Stimulated activated effector memory CD8-positive, alpha-beta T cell treated with anti-CD3 and anti-CD28 coated beads, Interleukin-12 subunit alpha, Interleukin-12 subunit beta, amount 100 ng/mL, for 72 hours (primary cell): ENCODE measurements at places on chromosomes 11 and 22.
A peak's percentile ranks its signal among the peaks of the same experiment; 100 is the strongest.

DNA sequence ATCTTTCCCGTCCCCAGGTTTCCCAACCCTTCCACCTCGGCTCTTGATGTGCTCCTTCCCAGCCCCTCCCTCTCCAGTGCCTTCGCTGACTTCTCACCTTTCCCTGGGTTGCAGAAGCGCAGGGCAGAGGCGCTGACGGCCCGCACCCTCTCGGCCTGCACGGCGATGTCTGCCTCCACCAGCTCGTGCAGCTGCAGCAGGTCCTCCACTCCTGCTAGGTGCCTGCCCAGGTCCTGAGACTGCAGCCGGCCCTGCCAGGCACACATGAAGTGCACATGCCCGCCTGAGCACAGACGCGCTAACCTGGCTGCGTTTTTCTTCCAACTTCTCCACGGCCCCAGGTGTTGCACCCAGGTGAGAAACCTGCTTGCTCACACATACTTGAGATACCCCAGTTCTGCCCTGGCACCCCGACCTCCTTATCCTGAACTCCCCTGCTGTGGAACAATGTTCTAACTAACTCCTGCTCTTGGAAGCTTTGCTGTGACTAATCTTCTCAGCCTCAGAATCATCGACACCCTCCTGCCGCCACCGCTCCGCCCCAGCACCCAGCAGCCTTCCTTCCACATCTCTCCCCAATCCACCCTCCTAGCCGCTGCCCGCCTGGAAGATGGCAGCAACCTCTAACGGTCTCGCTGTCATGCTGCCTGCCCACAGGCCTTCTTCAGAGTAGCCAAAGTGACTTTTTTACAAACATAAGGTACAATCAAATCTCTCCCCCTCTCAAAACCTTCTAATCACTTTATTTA lies 23.3 kb downstream of the SPTBN2 start:
- DNase-seq = no peak

GRCh38 chr11:121385688-121386087 lies 66.4 kb upstream of the SORL1 start:
- no peak for DNase-seq

DNA sequence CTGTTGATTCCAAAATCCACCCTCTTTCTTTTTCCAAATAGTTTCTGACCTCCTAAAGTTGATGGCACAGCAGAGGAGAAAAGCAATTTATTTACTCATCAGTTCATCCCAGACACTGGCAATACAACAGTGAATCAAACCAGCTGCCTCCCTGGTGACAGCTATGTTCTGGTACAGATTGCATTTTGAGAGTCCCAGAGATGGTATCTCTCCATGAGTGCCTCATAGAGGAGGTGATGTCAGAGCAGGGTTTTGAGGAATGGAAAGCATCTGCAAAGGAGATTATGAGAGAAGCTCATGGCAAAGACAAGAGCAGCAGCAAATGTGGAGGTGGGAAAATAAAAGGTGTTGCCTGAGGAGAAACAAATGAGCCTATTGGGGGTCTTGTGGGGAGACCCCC lies 377.2 kb downstream of the MN1 start:
- DNase-seq = no peak

DNA sequence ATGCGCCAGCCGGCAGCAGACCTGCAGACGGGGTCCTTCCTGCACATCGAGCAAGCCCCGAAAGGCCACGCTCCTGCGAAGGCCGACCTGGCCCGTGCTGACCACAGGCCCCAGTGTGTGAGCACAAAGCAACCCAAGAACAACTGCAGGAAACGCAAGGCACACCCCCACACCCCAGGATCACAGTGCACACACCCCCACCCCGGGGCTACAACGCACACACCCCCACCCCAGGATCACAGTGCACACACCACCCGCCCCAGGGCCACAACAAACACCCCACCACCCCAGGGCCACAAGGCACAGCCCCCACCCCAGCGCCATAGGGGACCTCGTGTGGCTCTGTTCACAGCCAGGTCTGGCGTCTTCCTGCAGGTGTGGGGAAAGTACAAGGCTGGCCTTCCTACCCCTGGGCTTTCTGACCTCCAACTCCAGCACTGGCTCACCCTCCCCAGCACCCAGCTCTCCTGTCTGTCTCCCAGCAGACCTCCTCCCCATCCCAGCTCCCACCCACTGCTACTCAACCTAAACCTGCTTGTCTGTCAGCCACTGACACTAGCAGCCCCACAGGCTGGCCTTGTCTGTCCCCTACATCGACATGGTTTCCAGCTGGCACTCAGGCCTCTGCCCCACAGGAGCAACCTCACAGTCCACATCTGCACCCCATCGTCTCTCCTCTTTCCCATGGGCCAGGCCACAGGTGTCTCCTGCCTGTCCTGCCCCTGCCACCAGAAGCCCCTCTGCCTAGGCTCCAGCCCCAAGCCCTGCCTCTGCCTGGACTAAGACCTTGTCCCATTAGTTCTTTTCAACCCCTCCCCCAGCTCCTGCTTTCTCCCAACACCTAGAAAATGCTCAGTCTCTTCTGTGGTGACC lies 20.5 kb upstream of the EFCAB6 start:
- DNase-seq = no peak

DNA sequence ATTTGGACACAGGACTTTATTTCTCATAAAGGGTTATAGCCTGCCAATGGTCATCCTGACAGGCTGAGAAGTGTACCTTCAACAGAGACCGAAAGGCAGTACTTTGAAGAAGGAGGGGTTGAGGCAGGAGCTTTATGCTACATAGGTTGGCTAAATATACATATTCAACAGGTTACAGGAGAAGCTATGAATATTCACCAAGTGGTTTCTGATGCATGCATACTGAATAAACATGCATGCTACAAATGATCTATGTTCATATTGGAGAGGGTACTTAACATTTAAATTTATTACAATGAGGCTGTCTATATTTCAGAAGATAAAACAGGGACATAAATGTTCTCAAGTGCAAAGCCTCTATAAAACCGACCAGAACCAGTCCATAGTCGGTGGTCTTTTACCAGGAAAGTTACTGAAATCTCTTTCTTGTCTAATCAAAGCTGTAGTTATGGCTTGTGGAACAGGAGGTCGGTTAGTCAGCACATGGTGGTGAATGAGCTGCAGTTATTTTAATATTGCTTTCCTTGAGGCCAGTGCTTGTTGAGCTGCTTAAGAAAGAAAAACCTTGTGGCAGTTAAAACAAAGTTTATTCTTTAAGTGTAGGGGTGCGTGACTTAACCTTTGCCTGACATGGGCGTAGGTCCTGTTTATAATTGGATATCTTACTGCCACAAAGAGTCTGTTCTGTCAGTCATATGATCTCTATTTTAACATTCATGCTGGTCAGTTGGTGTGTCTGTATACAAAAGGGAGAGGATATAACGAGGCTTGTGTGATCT lies 19.5 kb downstream of the CNTF start:
- no peak for DNase-seq

- DNase-seq = no peak
These were observed 1459.4 kb upstream of the TENM4 start for GRCh38 chr11:80900265-80900664.

- DNase-seq = no peak
These were observed 63.6 kb upstream of the TIMP3 start for GRCh38 chr22:32737811-32738497.

DNA sequence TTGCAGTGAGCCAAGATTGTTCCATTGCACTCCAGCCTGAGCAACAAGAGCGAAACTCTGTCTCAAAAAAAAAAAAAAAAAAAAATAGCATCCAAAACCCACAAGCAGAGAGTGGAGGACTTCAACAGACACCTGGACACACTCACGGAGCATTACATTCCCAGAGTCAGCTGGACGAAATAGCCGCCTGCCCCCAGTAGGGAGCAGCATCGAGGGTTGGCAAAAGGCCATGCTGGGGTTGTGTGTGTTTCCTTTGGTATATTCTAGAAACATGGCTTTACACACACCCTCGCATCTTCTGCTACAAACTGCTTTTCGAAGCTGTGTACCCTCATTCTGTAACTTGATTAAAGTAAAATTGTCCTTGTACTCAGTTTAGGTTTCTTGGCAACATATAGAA lies 5.3 kb downstream of the ADA2 start:
- DNase-seq = no peak

GRCh38 chr11:75925785-75926164 lies 110.8 kb downstream of the UVRAG start:
- DNase-seq = no peak

- DNase-seq = no peak
These were observed 4.8 kb downstream of the TRIM3 start for GRCh38 chr11:6468712-6469495.

- no peak for DNase-seq
These were observed 73.6 kb downstream of the MICAL3 start for GRCh38 chr22:17950651-17951214.

DNA sequence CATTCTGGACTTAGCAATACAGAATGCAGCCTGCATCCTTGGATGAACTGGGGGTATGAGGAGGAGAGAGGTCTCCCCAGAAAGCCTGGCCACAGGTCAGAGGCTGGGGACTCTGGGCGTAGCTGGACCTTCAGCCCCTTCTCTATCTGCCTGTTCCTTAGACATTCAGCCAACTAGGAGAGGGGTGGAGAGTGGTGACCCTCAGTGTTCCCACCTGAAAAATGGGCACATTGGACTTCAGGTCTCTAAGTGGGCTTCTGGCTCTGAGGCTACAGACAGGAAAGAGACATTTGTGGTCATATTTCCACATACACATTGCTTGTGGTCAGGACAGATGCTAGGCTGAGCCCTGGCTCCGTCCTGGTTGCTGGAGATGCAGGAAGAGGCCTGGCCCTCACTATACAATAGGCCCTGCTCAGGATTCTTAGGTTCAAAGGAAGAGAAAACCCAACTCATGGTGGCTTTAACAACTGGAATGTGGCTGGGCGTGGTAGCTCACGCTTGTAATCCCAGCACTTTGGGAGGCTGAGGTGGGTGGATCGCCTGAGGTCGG lies 30.1 kb upstream of the CBX7 start:
- DNase-seq = no peak

GRCh38 chr11:35057926-35058668 lies 80.9 kb upstream of the CD44 start:
- DNase-seq = no peak

GRCh38 chr11:11963842-11964773 lies 44.3 kb downstream of the DKK3 start:
- no peak for DNase-seq

- no peak for DNase-seq
These were observed 46.5 kb downstream of the PISD start for GRCh38 chr22:31615491-31615860.

GRCh38 chr11:97739932-97740800 lies 1280.6 kb upstream of the CNTN5 start:
- DNase-seq = no peak

GRCh38 chr11:64745521-64746328 lies 1.8 kb upstream of the RASGRP2 start:
- DNase-seq = peak; percentile 53

DNA sequence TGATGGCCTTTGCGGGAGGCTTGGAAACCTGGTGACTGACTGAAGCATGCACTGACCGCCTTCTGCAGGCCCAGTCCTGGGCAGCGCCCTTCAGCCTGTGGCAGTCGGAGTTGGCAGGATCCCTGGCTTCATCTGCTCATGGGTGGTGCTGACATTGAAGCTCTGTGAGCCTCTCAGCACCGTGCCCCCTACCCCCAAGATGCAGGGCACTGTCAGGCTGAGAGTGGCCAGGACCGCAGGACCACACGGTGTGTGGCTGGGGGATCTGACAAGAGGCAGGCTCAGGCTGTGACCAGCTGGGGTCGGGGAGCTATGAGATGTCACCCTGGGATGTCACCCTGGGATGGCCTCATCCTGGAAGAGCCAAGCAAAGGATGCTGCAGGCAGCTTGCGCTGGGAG lies 32.7 kb downstream of the TBC1D22A start:
- DNase-seq = no peak

GRCh38 chr22:28013611-28014010 lies 94.6 kb upstream of the PITPNB start:
- DNase-seq = no peak

- no peak for DNase-seq
These were observed 73.4 kb upstream of the TTC12 start for GRCh38 chr11:113240790-113241635.

GRCh38 chr22:43331698-43332097 lies 11.5 kb downstream of the SCUBE1 start:
- DNase-seq = no peak

- no peak for DNase-seq
These were observed 818 bp upstream of the C1QTNF4 start for GRCh38 chr11:47595029-47595428.

- DNase-seq = no peak
These were observed 24.0 kb upstream of the SYT8 start for GRCh38 chr11:1810761-1811160.
